ENCODE measurements at places on chromosomes 5 and 9. TPM values are rescaled to one million over a fixed set of nuclear protein-coding genes. Genes with fewer than 3 reads are reported as not detected.

HNRNPH1 gene
- 523 TPM for total RNA-seq

CTSL gene
- total RNA-seq, result 130 TPM

SLC6A7 gene
- total RNA-seq, result not detected

TOR4A gene
- 14.0 TPM for total RNA-seq

CTNNA1 gene
- total RNA-seq, result 425 TPM

PRLR gene
- 1.1 TPM for total RNA-seq

C9orf50 gene
- 0.62 TPM for total RNA-seq

STK32A gene
- 14.5 TPM for total RNA-seq

DNA sequence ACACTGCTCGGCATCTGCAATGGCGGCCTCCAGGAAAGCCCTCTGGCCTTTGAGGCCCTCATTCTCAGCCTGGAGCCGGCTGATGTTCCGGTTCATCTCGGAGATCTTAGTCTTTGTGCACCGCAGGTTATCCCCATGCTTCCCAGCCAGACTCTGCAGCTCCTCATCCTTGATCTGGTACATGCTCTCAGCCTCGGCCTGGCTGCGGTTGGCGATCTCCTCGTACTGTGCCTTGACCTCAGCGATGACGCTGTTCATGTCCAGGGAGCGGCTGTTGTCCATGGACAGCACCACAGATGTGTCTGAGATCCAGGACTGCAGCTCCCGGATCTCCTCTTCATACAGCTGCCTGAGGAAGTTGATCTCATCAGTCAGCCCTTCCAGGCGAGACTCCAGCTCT lies 21.9 kb downstream of the CEP120 start:
- DNase-seq, result no peak

DNA sequence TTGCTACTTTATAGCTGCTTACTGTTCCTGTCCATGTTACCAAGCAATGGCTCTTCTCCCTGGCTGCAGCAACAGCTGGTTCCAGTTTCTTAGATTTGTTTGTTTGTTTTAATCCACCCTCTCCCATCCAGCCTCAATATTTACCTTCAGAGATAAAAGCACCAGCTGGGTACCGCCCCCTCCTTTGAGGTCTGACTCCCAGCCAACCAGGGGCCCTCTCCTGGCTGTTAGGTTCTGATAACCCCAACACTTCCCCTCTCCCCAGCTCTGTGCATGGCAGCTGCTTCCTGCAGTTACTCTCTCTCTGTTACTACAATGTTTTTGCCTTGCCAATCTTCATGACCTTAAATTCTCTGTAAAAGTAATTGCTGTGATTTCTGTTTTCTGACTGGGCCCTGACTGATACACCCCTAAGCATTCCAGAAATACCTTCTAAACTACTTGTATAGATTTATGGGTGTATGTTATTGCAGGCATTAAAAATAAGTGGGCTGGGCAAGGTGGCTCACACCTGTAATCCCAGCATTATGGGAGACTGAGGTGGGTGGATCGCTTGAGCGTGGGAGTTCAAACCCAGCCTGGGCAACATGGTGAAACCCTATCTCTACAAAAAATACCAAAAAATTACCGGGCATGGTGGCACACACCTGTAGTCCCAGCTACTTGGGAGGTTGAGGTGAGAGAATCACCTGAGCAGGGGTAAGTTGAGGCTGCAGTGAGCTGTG lies 2.6 kb upstream of the GCNT1 start:
- no peak for DNase-seq

DNA sequence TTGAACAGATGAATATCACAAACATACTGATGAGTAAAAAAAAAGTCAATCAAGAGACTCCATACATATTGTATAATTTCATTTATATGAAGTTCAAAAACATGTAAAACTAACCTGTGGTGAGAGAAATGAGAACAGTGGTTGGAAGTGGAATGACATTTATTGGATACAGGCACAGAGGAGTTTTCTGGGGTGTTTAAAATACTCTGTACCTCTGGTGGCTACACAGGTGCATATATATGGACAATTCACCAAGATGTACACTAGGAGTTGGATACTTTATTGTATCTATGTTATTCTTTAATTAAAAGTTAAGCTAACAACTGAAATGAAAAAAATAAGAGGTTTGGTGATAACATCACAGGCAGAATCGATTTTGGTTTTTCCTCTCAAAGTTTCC lies 14.1 kb downstream of the FOXD1 start:
- DNase-seq, result no peak

DNA sequence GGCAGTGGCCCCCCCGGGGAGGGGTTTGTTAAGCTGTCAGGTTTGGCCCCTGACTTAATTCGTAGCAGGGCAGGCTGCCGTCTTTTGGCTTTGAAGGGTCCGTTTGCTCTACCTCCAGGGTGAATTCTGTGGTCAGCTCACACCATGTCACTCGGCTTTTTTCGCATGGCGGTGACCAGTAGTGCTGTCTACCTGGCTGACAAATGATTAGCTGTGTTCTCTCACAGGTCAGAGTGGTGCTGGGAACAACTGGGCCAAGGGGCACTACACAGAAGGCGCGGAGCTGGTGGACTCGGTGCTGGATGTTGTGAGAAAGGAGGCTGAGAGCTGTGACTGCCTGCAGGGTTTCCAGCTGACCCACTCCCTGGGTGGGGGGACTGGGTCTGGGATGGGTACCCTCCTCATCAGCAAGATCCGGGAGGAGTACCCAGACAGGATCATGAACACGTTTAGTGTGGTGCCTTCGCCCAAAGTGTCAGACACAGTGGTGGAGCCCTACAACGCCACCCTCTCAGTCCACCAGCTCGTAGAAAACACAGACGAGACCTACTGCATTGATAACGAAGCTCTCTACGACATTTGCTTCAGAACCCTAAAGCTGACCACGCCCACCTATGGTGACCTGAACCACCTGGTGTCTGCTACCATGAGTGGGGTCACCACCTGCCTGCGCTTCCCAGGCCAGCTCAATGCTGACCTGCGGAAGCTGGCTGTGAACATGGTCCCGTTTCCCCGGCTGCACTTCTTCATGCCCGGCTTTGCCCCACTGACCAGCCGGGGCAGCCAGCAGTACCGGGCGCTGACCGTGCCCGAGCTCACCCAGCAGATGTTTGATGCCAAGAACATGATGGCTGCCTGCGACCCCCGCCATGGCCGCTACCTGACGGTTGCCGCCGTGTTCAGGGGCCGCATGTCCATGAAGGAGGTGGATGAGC lies 1.4 kb downstream of the TUBB4B start:
- no peak for DNase-seq

GRCh38 chr9:98657897-98658296 lies 50.8 kb downstream of the GABBR2 start:
- no peak for DNase-seq

DNA sequence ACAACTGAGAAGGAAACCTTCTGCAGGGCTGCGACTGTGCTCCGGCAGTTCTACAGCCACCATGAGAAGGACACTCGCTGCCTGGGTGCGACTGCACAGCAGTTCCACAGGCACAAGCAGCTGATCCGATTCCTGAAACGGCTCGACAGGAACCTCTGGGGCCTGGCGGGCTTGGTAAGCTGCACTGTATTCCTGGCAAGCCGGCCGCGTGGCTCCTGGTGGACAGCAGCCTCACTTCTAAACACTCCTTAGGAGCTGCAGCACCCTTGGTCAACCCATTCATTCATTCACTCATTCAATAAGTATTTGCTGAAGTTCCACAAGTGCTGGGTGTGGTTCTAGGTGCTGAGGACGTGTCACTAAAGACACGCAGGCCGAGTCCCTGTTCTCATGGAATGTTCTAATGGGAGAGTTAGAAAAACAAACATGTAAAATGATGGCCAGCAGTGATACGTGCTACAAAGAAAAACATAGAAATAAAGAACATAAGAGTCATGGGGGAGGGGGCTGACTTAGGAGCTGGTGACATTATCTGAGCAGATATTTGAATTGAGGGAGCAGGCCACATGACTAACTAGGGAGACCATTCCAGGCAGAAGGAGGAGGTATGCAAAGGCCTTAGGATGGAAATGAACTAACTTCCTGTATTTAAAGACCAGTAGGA lies 6.1 kb downstream of the IL4 start:
- DNase-seq, result no peak

DNA sequence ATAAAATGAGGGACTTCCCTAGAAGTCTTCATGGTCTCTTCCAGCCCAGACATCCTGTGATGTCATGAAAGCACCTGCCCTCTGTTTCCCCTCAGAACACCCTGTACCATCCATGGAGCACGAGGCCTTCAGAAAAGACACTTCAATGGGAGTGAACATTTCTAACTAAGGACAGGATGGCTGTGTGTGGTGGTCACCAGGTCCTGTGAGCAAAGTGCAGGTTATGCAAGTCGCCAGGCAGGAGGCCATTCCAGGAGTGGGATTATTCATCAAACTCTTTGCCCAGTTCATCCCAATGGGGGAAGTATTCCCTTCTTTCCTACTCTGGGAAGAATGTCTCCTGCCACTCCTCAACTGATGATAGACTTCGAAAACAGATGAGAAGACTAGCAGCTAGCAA lies 80.5 kb downstream of the SLC1A3 start:
- DNase-seq, result no peak

DNA sequence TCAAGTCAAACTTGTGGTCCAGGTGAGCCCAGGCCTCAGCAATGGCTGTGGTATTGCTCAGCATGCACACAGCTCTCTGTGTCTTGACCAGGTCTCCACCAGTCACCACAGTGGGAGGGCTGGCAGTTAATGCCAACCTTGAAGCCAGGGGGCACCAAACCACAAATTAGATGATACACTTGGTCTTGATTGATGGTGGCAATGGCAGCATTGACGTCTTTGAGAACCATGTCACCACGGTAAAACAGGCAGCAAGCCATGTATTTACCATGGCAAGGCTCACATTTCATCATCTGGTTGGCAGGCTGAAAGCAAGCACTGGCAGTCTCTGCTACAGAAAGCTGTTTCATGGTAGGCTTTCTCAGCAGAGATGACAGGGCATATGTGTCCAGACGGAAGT lies 40.0 kb downstream of the NIM1K start:
- no peak for DNase-seq

- DNase-seq, result no peak
Measured at GRCh38 chr9:72996684-72997314, 43.9 kb upstream of the ALDH1A1 start.

DNA sequence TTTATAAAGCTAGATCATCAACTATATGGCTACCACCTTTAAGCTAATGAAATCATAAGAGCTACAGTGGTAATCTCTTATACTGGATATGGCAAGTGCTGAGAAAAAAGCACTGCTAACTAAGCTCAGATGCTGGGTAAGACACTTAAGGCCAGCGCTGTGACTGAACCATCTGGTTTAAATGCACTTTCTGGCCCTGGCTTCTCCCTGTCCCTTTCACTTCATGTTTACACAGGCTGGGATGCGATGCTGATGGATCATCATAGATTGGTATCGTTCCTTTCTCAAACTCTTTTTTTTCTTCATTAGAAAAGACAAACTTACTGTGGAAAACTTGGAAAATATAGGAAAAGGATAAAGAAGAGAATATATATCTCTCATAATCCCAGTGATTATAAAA lies 52.3 kb downstream of the KIF24 start:
- DNase-seq, result no peak

DNA sequence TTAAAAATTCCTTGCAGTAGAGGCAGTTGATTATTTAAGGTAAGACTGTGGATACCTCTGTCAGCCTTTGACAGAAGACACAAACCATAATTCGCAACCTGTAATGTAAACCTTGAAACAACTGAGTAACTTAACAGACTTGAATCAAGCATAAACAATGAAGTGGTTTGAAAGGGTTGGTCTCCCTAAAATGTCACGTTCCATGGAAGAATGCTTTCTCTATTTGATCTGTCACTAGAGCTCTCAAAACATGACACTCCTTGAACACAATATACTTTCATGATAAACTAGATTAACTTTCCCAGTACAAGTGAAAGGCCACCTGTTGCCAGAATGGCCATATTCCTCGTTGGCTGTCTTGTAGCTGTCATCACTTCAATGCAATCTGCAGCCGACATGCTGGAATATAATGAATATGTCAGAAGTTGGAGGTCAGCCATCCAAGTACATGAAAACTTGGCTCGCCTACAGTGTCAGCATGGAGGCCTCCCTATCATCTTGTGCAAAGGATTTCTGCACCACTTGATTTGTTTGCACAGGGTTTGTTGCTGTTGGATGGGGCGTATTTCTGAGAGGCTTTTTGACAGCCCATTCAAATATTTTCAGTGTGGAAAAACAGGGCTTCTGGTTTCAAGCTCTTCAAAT lies 228.0 kb downstream of the TLE4 start:
- no peak for DNase-seq

GRCh38 chr9:129410226-129410625 lies 210.7 kb downstream of the C9orf50 start:
- DNase-seq, result peak; percentile 6

DNA sequence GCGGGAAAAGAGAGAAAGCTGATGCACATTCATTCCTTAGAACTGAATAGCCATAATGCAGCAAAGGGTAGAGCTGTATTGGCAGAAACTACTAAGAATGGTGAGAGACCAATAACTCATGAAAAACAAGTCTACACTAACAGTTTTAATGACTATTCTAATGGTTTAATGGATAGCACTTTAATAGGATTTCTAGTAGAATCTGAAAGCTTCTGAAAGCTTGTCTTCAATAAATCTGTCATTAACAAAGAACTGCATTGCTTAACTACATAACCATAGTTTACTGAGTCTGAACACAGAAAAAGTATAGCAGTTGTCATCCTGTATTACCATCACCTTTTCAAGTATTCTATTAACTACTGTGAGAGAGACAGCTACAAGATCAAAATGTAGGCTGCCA lies 617.8 kb upstream of the DMAC1 start:
- DNase-seq, result no peak

DNA sequence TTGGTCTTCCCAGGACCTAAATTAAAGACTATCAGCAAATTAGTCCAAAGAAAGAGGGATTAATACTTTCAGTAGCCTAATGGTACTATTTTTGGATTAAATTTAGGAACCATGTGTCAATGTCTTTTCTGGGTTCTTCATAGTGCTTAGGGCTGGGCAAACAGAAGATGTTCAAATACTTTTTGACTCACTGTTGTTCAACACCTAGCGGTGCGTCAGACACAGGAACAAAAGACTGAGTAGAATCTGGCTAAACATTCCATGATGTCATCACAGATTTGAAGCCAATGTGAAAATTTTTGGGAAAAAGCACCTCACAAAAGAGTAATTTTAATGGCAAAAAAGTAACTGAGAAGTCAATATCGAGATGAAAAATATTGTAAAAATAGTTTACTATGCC lies 544.4 kb downstream of the EFNA5 start:
- DNase-seq, result no peak

- no peak for DNase-seq
Measured at GRCh38 chr5:169011451-169011850, 289.5 kb downstream of the SLIT3 start.

DNA sequence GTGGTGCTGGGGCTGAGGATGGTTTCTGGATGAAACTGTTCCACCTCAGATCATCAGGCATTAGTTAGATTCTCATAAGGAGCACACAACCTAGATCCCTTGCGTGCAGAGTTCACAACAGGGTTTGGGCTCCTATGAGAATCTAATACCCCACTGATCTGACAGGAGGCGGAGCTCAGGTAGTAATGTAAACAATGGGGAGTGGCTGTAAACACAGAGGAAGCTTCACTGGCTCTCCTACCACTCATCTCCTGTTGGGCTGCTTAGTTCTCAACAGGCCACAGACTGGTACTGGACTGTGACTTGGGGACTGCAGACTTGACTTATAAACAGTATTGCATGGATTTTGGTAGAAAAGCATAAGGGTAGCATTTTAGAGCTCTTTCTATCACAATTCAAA lies 870.7 kb upstream of the CDH10 start:
- DNase-seq, result no peak

- no peak for DNase-seq
Measured at GRCh38 chr5:148685520-148686134, 31.3 kb upstream of the HTR4 start.

Measured in aorta (tissue), 5 donors.